Tibial nerve (tissue), 4 donors: ENCODE measurements at places on chromosomes 16 and 17.

- no peak for DNase-seq
These were observed 740 bp downstream of the NFATC2IP start for GRCh38 chr16:28951410-28951943.

DNA sequence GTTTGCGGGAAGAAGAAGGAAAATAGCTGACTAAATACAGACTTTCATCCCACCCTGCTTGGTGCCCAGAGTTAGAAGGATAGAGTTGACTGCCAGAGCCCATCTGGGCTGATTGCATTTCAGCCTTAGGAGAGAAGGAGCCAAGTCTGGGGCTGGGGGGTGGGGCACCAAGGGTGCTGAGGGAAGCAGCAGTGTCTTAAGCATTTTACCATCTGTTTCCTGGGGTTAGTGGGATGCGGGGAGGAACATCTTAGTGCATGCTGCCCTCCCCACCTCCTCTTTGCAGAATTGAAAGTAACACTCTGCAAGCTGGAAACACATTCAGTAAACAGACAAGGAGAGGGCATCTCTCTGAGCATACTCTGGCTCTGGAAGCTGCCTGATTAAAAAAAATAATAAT, 1.5 kb upstream of the ARL5C start:
- DNase-seq = no peak

- no peak for DNase-seq
These were observed 12.3 kb downstream of the ENPP7 start for GRCh38 chr17:79742951-79743476.

DNA sequence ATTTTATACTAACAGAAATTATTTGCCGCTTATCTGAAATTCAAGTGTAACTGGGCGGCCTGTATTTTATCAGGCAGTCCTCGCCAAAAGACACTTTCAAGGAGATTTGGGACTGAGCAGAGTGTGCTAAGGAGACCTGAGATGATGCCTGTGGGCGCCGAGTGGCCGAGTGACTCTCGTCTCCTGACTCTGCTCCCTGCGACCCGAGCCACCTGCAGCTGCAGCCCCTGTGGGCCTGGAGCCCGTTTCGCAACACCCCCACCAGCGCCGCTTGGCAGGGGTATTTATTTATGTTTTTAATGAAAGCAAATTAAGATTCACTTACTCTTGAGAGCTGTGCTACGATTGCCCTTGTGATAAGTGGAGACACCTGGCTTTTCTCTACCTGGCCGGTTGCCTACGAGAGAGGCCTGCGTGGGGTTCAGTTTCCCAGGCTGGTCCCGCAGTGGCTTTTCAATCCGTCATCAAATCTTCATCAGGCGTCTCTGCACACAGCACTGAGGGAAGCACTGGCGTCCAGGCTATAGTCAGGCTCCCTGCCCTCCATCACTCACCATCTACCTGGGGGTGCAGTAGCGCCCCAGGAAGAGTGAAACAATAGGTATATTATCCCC, 124.0 kb downstream of the SEC14L1 start:
- DNase-seq = no peak

- no peak for DNase-seq
These were observed 4.7 kb upstream of the IGSF6 start for GRCh38 chr16:21656795-21657768.

DNA sequence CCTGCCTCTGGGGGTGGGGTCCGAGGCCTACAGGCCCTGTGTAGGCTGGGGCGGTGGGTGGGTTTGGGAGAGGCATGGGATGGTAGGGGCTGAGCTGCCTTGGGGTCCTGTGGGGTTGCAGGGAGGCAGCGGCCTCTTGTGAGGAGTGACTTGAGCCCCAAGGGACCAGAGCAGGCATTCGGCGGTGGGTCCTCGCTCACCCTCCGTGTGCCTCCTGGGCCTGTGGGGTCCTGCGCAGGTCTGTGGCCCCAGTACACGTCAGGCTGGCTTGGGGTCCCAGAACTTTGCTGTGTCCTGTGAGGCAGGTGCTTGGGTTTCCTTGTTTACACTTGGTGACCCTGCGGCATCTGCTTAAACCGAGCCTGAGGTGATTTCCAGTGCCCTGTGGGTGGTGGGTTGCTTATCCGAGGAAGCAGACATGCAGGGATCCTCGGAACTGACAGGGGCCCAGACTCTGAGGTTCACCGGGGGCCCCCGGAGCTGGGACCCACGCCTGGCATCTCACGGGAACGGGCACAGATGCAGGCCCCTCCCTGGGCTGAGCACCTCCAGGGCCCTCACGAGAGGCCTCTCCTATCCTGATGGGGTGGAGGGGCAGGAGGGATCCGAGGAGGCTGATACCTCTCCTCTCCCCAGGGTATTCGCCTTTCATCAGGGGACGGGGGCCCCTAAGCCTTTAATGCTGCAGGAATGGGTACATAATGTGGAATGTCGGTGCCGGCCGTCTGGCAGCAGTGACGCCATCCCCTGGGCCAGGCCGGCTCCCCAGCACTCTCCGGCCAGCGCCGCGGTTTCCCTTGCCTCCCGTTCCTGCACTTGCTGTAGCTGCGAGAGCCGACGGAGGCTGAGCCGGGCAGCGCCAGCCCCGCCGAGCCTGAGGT, 7.7 kb downstream of the METRNL start:
- no peak for DNase-seq

- no peak for DNase-seq
These were observed 5.5 kb downstream of the C1QTNF1 start for GRCh38 chr17:79029327-79030009.

GRCh38 chr16:17346621-17347569, 123.9 kb downstream of the XYLT1 start:
- no peak for DNase-seq
